ENCODE measurements at places on chromosomes 13 and 19.

GRCh38 chr13:46515803-46516202, 37.2 kb upstream of the LRCH1 start:
- no peak for DNase-seq

GRCh38 chr19:34336781-34337271, 28.2 kb upstream of the GPI start:
- peak; percentile 76 for DNase-seq

DNA sequence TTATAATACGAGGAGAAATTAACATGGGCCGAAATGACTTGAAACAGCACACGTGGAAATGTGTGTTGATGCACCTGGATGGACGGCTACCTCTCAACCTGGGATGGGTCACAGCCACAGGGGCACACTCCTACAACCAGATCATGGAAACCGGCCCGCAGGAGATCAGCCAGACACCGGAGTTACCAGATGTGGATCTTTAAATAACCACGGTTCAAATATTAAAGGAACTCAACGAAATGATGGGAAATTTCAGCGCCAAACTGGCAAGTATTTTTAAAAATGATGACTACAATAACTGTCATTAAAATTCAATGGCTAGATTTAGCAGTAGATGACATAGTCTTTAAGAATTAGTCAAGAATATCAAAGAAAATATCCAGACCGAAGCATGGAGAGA, 166.9 kb upstream of the GPR12 start:
- no peak for DNase-seq

GRCh38 chr19:13588957-13589833, 82.9 kb upstream of the CACNA1A start:
- peak; percentile 83 for DNase-seq

GRCh38 chr13:39051157-39051556, 12.9 kb downstream of the NHLRC3 start:
- peak; percentile 46 for DNase-seq

DNA sequence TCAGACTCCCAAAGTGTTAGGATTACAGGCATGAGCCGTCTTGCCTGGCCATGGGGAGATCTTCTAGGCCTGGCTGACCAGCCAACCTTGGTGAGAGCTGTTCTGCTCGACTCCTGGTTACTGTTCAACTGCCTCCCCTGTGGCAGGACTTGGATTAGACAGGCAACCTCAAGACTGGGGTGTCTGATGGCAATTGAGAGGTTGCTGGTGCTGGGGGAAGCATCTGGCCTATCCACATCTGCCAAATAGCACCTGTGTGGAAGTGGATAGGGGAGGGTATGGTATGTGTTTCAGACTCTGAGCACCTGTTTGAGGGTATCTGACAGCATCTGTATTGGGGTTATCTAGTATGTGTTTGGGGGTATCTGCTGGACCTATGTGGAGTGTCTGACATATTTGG, 44.7 kb downstream of the ARHGEF18 start:
- no peak for DNase-seq

- peak; percentile 93 for DNase-seq
These were observed 10.1 kb upstream of the TPRX2 start for GRCh38 chr19:47848823-47849473.

DNA sequence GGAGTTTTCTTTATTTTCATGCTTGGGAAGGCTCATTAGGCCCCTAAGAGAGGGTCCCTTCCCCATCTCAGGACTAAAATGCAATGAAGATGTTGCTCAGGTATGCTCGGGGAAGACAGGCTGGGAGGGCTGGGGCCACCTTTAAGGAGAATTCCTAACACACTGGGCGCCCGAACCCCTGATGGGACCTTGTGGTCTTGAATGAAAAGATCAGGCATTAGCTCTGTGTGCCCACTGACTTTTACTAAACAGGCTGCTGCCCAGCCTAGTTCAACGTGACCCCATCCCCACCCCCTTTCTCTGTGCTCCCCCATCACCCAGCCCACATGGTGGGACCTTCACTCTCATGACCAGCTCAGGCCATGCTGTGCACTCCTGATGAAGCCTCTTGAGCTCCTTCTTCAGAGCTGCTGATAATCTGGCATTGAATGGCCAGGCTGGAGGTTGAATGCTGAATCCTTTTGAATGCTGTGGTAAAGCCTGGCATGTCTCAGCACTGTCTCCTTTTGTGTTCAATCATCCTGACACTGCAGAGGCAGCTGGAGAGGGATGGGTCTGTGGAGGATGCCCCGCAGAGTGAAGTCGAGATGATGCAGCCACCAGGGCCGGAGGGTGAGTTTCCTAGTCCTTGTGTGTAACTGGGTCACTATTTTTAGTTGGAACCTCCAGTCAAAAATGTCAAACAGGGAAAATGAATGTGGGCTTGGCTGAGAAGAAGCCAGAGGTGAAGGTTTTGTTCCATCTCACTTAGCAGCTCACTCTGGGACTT, 209.1 kb downstream of the UQCRFS1 start:
- DNase-seq: no peak

GRCh38 chr19:33294058-33294798, 8.1 kb downstream of the CEBPA start:
- no peak for DNase-seq

DNA sequence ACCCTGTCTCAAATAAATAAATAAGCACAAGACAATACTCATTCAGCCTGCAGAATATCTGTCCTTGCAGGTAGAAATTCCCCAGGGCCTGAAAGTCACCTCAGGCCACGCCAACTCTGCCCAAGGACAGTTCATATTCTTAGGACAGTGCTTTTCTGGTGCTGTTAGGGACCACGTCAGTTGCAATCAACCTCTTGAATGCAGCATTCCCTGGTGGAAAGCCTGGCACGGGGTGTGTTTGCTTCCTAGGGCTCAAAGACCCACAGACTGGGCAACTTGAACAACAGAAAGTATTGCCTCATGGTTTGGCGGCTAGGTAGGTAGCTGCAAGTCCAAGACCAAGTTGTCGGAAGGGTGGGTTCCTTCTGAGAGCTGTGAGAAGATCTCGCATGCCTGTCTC, 160.3 kb downstream of the KCTD15 start:
- no peak for DNase-seq
